ENCODE measurements at places on chromosomes 3 and 15.

GRCh38 chr3:194396859-194397756, 2.0 kb downstream of the GP5 start:
- no peak for DNase-seq

GRCh38 chr15:65344214-65344913, 33.4 kb downstream of the IGDCC3 start:
- no peak for DNase-seq

- DNase-seq = no peak
These were observed 825 bp upstream of the RTP3 start for GRCh38 chr3:46496746-46497555.

DNA sequence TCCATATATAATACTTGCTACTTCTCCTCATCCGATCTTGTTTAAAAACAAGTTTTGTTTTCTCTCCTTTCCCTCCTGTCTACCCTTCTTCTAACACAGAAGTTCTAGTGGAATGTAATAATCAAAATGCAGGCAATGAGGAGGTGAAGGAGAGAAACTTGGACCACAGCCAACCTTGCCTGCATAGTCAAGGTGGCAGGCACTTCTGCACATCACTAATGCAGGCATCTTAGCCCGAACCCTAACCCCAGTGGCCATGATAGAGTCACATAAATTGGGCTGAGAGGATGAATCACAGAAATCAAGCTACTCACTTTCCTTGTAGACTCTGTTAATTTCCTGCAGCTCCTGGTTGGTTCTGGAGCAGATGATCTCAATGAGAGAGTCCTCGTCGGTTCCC, 41.0 kb downstream of the ANXA2 start:
- DNase-seq = no peak
